ENCODE measurements at places on chromosomes 2 and 18.

- DNase-seq: no peak
Measured at GRCh38 chr18:36424741-36425142, 127.2 kb downstream of the FHOD3 start.

GRCh38 chr2:68692511-68692910 is 42.1 kb upstream of the ARHGAP25 start:
- DNase-seq: no peak

DNA sequence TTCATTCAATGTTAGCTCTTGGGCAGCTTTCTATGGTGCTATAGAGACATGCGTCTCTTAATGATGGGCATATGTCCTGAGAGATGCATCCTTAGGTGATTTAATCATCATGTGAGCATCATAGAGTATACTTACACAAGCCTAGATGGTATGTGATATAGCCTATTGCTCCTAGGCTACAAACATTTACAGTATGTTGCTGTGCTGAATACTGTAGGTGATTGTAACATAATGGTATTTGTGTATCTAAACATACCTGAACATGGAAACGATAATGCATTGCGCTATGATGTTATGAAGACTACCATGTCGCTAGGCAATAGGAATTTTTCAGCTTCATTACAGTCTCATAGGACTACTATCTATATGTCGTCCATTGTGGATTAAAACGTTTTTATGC is 89.4 kb downstream of the ARHGAP15 start:
- no peak for DNase-seq

- DNase-seq: no peak
Measured at GRCh38 chr2:106609780-106610179, 122.6 kb downstream of the CD8B2 start.

DNA sequence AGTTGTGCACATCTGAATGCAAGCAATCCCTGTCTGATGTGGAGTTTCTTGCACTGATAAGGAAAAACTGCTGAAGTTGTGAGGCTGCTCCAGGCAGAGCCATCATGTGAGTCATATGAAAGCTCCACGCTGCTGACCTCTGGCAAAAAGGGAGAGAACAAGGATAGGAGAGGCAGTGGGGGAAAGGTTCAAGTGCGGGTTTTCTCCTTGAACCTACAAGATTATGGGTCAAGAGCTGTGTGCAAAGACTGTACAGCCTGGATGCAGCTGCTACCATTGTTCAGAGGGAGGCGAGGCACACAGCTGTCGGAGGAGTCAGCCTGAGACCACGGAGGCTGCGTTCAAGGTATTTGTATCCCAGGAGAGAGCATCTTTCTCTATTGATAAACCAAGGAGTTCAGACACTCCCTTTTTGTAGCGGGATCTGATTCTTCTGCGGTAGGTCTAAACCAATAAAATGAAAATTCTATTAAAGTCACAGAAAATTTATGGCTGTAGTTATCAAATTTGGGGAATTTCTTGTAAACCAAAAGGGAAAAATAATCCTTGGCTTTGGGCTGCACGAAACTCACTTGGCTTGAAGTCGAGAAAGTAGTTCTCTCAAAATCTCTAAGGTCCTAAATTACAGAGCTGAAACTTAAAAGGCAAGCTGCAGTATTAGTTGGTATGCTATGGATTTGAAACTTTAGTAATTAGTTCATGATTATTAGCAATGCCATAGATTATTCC is at the start of gene CDK15:
Gene CDK15 (plus strand): TSS at position 96 of the 729 bp plus-strand sequence. CDS start 128 bp downstream, at position 224.
- no peak for DNase-seq

GRCh38 chr18:23415515-23415914 is 37.6 kb upstream of the RIOK3 start:
- no peak for DNase-seq

DNA sequence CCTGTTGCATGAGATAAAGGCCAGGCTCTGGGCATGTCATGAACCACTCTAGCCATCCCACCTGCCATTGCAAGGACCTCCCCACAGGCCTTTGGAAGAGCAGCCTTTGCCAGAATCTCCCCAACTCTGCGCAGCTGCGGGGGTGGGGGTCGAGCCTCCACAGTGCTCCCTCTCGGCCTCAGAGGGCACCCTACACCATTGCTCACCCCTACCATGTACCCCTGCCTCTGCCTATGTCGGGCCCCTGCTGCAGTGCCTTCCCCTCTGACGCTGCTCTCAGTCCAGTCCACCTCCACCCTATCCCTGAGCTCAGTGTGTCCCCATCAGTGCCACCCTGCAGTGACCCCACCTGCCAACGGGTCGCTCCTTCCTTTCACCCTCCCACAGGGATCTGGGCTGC is 679.7 kb upstream of the RAB6C start:
- DNase-seq: no peak
